Suprapubic skin (tissue), 4 donors: ENCODE measurements at places on chromosomes 3 and 15. TPM values are rescaled to one million over a fixed set of nuclear protein-coding genes. Genes with fewer than 3 reads are reported as not detected.
A peak's percentile ranks its signal among the peaks of the same experiment; 100 is the strongest.

The C3orf20 gene
- not detected for total RNA-seq

The TP63 gene
- total RNA-seq, result 312 TPM

The ARL6IP5 gene
- total RNA-seq, result 63.9 TPM

The ALG1L2 gene
- not detected for total RNA-seq

The PPP1R14D gene
- total RNA-seq, result not detected

The CTXN2 gene
- total RNA-seq, result not detected

DNA sequence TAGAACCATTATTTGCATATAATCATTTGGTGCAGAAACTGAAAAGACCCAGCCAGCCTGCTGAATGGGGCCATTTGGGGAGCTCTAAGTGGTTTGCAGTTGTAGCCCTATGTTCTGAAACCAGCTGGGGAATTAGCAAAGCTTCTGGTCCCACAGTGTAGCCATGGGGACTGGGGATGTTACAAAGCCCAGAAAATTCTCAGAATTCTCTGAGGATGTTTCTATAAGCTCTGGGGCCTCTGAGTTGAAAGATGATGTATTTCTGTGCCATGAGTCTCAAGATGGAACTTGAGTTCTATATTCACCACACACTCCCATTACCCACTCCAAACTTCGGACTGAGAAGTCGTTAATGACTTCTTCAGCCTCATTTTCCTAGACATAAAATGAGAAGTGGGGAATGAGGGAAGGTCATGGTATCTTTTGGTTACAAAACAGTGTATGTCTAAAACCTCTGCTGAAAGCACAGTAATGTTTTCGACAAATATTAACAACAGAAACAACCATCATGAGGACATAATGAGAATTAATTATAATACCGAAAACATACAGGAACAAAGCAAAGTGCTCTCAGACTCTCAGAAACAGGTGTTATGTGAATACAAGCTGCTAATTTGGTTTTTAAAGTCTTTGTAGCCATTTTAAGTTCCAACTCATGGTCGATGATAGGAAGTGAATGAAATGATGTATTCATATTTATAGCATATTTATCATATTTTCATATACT is 89.4 kb downstream of the RFTN1 start:
- no peaks in the 10 kb centered on the region for H3K36me3 ChIP-seq
- H3K4me3 ChIP-seq, result no peak overlapping the region
- no peaks in the 10 kb centered on the region for H3K27me3 ChIP-seq
- peaks cover 34% of the 10 kb centered on the region for H3K4me1 ChIP-seq
- no peak for DNase-seq

- peak overlapping the region; percentile 38 for H3K4me3 ChIP-seq
- peaks cover 11% of the 10 kb centered on the region for H3K4me1 ChIP-seq
- H3K36me3 ChIP-seq, result no peaks in the 10 kb centered on the region
- no peak overlapping the region for H3K27ac ChIP-seq
Measured at GRCh38 chr3:129343643-129344360, 65.1 kb downstream of the HMCES start.

- peak overlapping the region; percentile 13 for H3K27ac ChIP-seq
- H3K4me3 ChIP-seq, result no peak overlapping the region
- DNase-seq, result no peak
- H3K27me3 ChIP-seq, result no peaks in the 10 kb centered on the region
Measured at GRCh38 chr3:101203411-101203810, 117.0 kb downstream of the IMPG2 start.

DNA sequence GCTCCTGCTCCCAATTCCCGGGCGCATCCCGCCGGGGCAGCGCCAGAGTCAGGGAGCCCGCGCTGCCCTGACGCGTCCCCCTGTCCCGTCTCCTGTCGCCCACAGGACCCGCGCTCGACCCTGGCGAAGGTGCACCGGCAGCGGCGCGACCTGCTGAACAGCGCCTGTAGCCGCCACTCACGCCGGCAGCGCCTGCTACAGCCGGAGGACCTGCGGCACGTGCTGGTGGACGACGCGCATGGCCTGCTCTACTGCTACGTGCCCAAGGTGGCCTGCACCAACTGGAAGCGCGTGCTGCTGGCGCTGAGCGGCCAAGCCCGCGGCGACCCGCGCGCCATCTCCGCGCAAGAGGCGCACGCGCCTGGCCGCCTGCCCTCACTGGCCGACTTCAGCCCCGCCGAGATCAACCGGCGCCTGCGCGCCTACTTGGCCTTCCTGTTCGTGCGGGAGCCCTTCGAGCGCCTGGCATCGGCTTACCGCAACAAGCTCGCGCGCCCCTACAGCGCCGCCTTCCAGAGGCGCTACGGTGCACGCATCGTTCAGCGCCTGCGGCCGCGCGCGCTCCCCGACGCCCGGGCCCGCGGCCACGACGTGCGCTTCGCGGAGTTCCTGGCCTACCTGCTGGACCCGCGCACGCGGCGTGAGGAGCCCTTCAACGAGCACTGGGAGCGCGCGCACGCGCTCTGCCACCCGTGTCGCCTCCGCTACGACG is 16.9 kb downstream of the C3orf22 start:
- H3K4me1 ChIP-seq, result peaks cover 9% of the 10 kb centered on the region
- no peaks in the 10 kb centered on the region for H3K36me3 ChIP-seq
- peaks cover 46% of the 10 kb centered on the region for H3K27me3 ChIP-seq
- no peak overlapping the region for H3K27ac ChIP-seq
- DNase-seq, result peak; percentile 38

- no peaks in the 10 kb centered on the region for H3K36me3 ChIP-seq
- no peaks in the 10 kb centered on the region for H3K27me3 ChIP-seq
- H3K4me3 ChIP-seq, result no peak overlapping the region
Measured at GRCh38 chr15:81156324-81156723, 22.3 kb downstream of the CFAP161 start.

DNA sequence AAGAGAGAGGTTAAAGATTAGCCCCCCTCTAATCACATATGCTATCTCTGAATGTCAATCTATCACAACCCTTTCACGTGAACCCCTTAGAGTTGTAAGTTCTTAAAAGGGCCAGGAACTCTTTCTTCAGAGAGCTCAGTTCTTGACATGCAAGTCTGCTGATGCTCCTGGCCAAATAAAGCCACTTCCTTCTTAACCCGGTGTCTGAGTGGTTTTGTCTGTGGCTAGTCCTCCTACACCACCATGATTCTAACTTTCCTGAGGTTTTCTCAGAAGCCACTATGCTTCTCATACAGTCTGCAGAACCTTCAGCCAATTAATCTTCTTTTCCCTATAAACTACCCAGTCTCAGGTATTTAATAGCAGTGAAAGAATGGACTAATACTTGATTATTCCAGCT is 231.1 kb upstream of the CNTN6 start:
- H3K36me3 ChIP-seq, result no peaks in the 10 kb centered on the region
- H3K27ac ChIP-seq, result no peak overlapping the region
- no peak overlapping the region for H3K4me3 ChIP-seq
- DNase-seq, result no peak
- no peaks in the 10 kb centered on the region for H3K27me3 ChIP-seq

DNA sequence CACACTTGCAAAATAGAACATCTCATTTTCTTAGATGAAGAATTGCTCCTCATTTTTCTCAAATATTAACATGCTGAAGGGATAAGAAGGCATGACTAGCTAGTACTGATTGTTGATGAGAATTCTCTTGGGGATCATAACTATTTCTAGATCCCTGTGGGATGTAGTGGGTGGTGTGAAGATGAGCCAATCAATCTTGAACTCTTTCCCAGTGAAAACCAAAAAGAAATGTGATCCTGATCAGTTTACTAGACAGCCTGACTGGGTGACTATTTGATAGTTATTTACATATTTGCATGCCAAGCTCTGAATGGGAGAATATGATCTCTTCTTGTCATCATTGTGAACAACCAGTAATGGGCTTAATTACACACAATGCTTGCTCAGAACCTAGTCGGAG is 63.7 kb downstream of the ZIC1 start:
- no peak overlapping the region for H3K27ac ChIP-seq
- no peaks in the 10 kb centered on the region for H3K27me3 ChIP-seq
- H3K36me3 ChIP-seq, result no peaks in the 10 kb centered on the region
- no peak for DNase-seq
- no peak overlapping the region for H3K4me3 ChIP-seq
- no peaks in the 10 kb centered on the region for H3K4me1 ChIP-seq

- DNase-seq, result no peak
- no peaks in the 10 kb centered on the region for H3K36me3 ChIP-seq
- no peak overlapping the region for H3K4me3 ChIP-seq
- H3K4me1 ChIP-seq, result no peaks in the 10 kb centered on the region
- no peaks in the 10 kb centered on the region for H3K27me3 ChIP-seq
Measured at GRCh38 chr15:94293411-94294402, 62.3 kb downstream of the MCTP2 start.

GRCh38 chr3:103711670-103712069 is 1276.9 kb downstream of the ZPLD1 start:
- H3K4me3 ChIP-seq, result no peak overlapping the region
- no peak for DNase-seq
- no peaks in the 10 kb centered on the region for H3K36me3 ChIP-seq
- no peaks in the 10 kb centered on the region for H3K4me1 ChIP-seq

DNA sequence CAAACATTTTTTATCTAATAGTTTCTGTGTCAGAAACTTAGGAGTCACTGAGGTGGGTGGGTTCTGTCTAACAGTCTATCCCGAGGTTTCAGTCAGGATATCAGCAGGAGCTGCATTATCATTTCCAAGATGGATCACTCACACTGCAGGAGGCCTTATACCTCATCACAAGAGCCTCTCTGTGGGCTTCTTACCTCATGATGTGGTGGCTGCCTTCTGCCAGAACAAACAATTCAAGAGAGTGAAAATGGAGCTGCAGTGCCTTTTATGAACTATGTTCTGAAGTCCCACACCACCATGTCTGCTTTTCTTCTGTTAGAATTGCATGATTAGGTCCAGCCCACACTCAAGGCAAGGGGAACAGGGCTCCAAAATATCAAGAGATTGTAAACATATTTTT is 27.9 kb downstream of the RFX7 start:
- H3K27ac ChIP-seq, result no peak overlapping the region
- H3K4me1 ChIP-seq, result no peaks in the 10 kb centered on the region
- DNase-seq, result no peak
- H3K36me3 ChIP-seq, result no peaks in the 10 kb centered on the region

GRCh38 chr3:10442151-10442795 is 63.1 kb downstream of the ATP2B2 start:
- no peak for DNase-seq
- no peaks in the 10 kb centered on the region for H3K4me1 ChIP-seq
- H3K27ac ChIP-seq, result no peak overlapping the region
- no peaks in the 10 kb centered on the region for H3K36me3 ChIP-seq
- no peaks in the 10 kb centered on the region for H3K27me3 ChIP-seq

DNA sequence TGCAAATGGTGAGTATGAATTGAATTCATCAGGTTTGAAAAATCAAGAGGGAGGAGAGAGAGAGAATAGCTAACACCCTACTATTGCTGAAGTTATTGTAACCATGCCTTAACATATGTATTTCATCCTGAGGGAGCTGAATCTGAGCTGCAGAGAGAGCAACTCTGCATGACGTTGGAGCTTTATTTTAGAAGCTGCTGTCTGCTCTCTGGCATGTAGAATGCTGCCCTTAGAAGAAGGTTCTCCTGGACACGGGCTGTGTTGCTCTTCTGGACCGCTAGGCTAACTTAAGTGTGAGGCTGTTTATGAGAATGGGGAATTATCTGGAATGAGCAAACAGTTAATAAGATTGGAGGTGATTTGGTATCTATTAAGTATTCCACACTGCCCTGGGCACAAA is 814.6 kb downstream of the AGBL1 start:
- H3K36me3 ChIP-seq, result no peaks in the 10 kb centered on the region
- DNase-seq, result no peak
- no peaks in the 10 kb centered on the region for H3K27me3 ChIP-seq
- H3K27ac ChIP-seq, result no peak overlapping the region

DNA sequence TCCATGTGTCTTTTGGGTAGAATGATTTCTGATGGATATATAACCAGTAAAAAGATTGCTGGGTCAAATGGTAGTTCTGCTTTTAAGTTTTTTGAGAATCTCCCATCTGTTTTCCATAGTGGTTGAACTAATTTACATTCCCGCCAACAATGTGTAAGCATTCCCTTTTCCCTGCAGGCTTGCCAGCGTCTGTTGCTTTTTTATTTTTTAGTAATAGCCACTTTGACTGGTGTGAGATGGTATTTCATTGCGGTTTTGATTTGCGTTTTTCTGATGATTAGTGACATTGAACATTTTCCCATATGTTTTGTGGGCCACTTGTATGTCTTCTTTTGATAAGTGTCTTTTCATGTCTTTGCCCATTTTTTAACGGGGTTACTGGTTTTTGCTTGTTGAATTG is 36.3 kb upstream of the MB21D2 start:
- no peak overlapping the region for H3K4me3 ChIP-seq
- no peak overlapping the region for H3K27ac ChIP-seq
- no peaks in the 10 kb centered on the region for H3K27me3 ChIP-seq
- peaks cover 3% of the 10 kb centered on the region for H3K4me1 ChIP-seq

DNA sequence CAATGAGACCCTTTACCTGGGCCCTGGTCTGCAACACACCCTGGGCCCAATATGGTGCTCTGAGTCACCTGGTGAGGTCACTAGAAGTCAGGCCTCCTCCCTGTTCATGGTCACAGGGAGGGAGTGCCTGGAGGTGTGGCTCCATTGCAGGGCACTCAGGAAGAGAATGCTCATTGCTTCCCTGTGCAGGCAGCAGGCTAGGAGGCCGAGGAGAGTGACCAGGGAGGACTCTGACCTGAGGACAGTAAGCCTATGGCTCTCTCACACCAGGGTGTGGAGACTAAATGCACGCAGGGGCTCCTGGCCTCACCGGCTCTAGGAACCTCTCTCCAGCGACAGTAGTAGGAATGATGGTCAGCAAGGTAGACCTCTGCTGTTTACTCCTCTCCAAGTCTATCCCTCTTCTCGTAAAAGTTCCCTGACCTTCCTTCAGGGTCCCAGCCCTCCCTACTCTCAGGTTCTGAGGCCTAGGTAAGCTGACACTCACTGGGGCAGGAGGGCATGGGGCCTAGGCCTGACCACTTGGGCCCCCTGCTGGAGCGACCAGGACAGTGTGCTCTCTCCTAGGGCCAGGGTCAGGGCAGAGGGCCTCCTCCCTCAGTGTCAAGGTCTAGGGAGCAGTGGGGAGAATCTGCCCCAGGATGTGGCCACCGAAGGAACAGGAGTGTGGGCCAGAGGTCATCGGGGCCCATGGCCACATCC is 9.6 kb upstream of the SLCO2A1 start:
- no peaks in the 10 kb centered on the region for H3K27me3 ChIP-seq
- no peak for DNase-seq
- H3K4me1 ChIP-seq, result no peaks in the 10 kb centered on the region

GRCh38 chr3:182730675-182731042 is 62.6 kb upstream of the ATP11B start:
- no peaks in the 10 kb centered on the region for H3K36me3 ChIP-seq
- H3K27me3 ChIP-seq, result no peaks in the 10 kb centered on the region
- no peak for DNase-seq
- peaks cover 7% of the 10 kb centered on the region for H3K4me1 ChIP-seq
- H3K4me3 ChIP-seq, result no peak overlapping the region
- H3K27ac ChIP-seq, result no peak overlapping the region

DNA sequence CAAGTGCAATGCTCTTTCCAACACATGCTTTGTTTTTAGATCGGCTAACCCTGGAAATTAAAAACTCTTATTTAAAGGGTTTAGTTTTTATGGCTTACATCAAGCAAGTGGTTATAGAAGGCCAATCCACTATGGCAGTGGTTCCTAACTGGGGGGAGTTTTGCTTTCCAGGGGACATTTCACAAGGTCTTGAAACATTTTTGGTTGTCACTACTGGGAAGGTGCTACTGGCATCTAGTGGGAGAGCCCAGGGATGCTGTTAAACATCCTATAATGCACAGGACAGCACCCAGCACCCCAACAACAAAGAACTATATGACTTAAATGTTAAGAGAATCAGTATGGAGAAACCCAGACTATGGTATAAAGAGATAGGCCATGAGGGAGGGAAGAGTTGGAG is 439.0 kb downstream of the NTRK3 start:
- H3K27me3 ChIP-seq, result no peaks in the 10 kb centered on the region
- no peak for DNase-seq
- no peak overlapping the region for H3K4me3 ChIP-seq
- no peaks in the 10 kb centered on the region for H3K4me1 ChIP-seq
- no peaks in the 10 kb centered on the region for H3K36me3 ChIP-seq
